ENCODE measurements at places on chromosomes 6 and 20.
A peak's percentile ranks its signal among the peaks of the same experiment; 100 is the strongest.

- DNase-seq, result no peak
These were observed 17.9 kb upstream of the THEMIS start for GRCh38 chr6:127918506-127919427.

DNA sequence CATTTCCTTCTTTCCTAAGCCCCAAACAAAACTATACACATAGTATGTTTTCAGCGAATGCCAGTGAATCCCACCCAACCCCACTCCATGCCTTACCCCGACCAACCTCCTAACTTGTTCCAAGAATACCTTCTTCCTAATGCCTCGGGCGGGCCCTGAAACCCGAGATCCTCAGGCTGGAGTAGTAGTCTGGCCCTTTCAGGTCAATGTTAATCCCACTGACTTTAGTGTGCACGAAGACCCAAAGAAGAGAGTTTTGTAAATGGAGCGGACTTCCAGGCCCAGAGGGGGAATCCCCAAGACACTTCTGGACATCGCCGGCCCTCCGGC, 394 bp downstream of the YIPF3 start:
- no peak for DNase-seq

DNA sequence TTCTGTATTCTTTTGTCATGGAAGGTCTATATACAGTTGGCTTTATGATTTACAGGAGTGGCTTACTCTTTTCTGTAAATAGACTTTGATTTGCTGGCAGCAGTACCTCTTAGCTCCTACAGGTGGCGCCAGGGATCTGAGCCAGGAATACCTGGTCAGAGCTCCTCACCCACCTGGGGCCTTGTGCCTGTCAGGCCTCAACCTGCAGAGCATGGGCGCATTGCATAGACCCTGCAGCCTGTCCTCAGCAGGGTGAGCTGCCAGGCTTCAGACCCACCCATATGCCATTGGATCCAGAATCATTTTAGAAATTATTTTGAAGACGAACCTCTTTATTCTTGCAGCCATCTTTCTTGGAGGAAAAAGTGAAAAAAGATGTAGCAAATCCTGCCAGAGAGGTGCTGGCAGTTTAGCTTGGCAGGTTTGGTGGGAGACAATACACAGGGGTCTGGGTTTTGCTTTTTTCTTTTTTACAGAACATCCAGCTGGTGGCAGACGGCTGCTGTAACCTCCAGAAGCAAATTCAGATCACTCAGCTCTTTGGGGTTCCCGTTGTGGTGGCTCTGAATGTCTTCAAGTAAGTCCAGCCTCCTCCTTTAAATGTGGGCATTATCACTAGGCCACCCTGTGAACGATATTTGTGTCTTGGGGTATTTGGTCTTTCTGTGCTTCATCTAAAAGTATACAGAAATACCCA, 149.1 kb downstream of the MTHFD1L start:
- DNase-seq, result no peak

GRCh38 chr6:113047148-113047547, 700.0 kb downstream of the RFPL4B start:
- no peak for DNase-seq

DNA sequence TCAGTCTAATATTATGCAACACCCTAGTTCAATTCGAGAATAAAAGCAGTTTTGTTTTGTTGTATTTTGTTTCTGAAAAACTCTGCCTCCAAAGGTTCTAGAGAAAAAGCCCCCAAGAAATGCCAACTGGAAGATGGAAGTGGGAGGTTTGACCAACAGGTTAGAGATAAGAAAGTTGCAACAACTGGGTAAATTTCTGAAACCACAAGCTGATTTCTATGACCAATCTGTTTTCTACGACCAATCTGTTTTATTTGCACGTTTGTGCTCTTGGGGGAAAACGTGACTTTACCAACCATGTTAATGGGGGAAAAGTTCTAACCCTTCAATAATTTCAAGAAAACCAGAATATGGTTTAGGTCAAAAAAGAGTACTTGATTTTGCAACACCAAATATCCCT, 173.2 kb downstream of the PDE7B start:
- DNase-seq, result no peak

GRCh38 chr20:39468703-39469102, 506.6 kb downstream of the DHX35 start:
- DNase-seq, result no peak

DNA sequence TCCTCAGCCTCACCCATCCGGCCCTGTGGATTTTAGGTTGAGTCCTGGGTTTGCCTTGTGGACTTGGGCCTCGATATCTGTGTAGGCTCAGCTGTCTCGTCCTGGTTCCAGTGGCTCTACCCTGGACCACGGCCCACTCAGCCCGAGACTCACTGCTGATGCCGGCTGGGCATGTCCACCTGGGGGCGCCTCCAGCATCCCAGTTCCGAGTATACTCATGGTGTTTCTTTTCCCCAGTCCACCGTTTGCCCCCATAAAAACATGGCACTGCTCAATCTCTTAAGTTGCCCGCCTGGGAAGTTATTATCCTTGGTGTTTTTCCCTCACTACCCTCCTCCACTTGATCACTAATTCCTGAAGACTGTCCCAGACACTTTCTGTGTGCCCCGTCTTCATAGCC, 99.1 kb downstream of the ARID1B start:
- DNase-seq, result no peak

DNA sequence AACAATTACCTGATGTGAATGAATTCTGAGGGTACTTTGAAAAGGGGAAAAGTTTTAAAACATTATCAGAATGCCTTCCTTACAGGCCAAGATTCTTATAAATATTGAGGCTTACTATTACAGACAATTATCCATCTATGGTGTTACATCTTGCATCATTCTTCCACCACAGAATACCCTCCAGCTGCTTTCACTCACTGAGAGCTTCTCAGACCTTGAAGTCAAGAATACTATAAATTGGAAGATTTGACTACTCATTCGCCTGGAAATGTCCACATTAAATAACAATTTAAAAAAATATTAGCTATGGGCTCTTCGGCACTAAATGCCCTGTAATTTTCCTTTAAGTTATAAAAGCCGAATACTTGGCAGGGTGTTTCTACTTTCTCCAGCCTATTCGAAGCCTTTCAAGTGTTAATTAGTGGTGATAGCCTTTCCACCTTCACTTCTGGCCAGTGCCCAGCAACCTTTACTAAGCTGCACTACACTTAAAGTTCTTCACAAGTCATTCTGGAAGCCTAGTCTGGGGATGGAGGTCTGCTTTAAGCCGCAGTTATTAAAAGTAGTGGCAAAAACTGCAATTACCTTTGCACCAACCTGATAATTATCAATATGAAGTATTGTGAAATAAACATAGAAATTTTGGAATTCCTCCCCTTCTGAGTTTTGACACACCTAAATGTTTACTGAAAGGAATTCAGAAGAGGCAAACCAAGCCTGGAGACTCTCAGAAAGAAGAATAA, 100.9 kb downstream of the BMP5 start:
- no peak for DNase-seq

DNA sequence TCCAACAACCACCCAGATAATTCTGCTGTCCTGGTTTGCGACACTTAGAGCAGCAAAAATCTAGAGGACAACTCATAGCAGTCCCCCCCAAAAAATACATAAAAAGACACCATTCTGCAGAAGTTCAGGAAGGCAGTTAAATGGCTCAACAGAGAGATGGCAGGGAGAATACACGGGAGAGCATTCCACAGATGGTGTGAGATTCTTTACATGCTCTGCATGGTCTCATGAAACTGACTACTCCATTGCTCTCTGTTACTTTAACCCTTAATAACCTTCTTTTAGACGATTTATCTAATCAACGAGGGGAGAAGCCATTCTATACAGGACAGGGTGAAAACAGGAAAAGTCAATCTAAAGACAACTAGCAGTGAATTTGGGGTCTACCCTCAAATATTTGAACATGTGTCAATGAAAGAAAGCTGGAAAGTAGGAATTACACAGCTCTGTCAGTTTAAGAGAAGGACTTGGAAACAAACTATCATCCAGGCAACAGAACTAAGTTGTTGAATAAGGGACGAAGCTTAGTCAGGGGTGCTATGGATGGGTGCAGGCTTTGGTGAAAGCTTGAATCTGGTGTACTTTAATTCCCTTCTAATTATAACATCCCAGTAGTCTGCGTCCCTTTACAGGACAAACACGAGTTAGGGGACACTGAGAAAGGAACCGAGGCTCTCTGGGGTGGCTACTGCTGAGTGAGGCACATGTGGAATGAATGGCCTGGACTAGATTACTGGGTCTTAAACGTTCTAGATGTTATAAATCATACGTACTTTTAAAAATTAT, 5.1 kb downstream of the PERP start:
- no peak for DNase-seq

GRCh38 chr6:132257561-132257960, 143.7 kb downstream of the MOXD1 start:
- no peak for DNase-seq

- DNase-seq, result no peak
These were observed 125.4 kb downstream of the OPRM1 start for GRCh38 chr6:154164397-154164796.

- no peak for DNase-seq
These were observed 208.0 kb downstream of the EYA2 start for GRCh38 chr20:47102629-47103028.

- DNase-seq, result no peak
These were observed 38.4 kb upstream of the ARHGAP18 start for GRCh38 chr6:129748212-129748900.

GRCh38 chr6:105753620-105754211, 332.4 kb upstream of the PRDM1 start:
- DNase-seq, result no peak

DNA sequence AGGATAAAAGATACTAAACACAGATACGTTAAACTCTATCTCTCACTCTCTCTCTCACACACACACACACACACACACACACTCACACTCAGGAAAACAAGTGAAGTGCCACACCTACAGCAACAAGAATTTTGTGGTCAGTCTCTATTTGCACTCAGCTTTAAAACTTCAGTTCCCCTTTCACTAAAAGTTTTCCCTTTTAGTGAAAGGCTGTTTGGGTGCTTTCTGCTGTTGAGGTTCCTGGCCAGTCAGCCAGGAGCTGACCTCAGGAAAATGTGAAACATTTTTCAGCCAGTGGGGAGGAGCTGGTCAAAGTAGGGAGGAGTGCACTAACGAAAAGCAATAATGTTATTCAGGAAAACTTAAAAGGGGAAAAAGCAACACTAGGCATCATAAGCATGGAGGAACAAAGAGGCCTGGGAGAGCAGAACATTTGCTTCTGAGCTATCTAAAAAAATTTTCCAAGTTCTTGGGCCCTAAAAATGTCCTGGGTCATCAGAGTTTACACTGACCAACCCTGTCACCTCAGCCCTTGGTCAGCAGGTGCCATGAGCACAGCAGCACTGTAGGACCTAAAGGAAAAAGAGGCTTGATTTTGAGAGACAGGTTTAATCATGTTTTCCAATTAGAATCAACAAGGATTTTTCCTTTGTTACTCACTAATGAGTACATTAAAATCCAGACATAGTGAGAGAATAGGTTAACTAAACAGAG, 30.7 kb upstream of the NT5E start:
- DNase-seq, result no peak

GRCh38 chr6:126716826-126717509, 377.1 kb downstream of the CENPW start:
- no peak for DNase-seq

- DNase-seq, result no peak
These were observed 573 bp downstream of the SNX3 start for GRCh38 chr6:108260126-108260808.

GRCh38 chr20:46132705-46133120, 14.6 kb downstream of the CD40 start:
- DNase-seq, result no peak

DNA sequence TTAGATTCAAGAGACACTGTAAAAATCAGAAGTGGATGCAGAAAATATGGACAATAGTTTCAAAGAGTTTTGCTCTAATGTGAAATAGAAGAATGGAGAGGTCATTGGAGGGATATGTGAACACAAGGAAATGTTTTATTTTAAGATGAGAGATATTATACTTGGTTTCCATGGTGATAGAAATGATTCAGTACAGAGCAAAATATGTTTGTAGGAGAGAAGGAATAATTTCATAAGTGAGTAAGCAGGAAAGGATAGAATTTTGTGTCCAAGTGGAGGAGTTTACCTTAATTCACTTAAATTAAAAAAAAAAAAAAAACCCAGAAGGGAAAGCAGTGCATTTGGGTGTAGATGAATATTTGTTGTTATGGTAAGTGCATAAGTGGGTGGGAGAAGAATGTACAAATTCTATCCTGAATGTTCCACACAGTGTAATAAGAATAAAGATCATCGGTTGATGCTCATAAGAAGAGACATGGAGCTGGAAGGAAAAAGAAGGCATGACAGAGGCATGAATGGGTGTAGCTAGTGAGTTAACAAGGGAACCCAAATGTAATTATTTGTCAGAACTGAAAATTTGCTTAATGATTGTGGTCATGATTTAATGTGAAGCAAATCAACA, 688.9 kb upstream of the GJE1 start:
- DNase-seq, result no peak

- no peak for DNase-seq
These were observed 431.8 kb upstream of the NOX3 start for GRCh38 chr6:155887421-155887820.

DNA sequence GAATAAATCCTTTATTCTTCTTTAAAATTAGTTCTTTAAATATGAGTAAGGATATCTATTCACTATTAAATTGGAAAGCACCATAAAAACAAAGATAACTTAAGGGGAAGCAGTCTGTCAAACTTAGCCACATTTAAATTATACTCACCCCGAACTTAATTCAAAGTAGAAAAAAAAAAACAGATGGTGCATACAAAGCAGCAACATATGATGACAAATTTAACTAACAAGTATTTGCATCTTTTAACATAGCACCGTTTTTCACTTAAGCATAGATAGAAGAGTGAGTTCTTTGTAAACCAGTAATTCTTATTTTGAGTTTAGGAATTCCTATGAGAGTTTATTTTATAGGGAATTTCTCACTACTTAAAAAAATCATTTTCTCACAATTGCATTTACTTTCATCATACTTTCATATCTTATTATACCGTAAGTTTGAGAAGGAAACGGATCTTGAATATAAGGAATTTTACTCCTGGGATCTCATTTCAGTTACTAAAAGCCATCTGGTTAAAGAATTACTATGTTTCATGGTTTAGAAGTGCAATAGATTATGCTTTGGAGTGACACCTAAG, 828.2 kb upstream of the MAP3K7 start:
- DNase-seq, result no peak

DNA sequence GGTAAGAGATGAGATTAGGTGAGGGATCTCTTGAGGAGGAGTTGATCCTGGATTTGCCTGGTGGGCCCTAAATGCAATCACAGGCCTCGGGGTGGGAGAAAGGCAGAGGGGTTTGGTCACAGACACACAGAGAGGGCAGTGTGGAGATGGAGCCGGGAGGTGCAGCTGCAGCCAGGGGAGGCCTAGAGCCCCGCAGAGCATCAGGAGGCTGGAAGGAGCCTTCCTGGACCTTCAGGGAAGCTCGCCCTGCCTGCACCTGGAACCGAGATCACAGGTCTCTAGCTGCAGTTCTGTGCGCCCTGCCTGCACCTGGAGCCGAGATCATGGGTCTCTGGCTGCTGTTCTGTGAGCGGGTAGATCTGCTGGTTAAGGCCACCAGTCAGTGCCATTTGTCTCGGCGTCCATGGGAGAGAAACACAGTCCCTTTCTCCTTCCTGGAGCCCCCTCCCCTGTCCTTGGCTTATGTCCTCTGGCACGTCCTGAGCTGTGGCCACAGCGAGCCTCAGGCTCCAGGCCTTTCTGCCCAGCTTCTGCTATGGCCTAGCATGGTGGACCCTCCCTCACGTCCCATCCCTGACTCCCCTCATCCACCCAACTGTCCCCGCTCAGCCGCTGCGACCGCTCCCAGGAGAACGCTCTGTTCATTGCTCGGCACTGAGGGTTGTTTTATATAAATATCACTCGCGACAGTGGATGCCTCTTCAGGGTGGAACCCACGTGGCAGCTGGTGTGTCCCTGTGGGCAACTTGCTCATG, 112.0 kb downstream of the DACT2 start:
- no peak for DNase-seq

GRCh38 chr20:49785852-49786175, 26.8 kb upstream of the SLC9A8 start:
- peak; percentile 46 for DNase-seq

All from CMK (cell line).